ENCODE measurements at places on chromosomes 5 and 9.

- DNase-seq: peak; percentile 55
These were observed 110.7 kb downstream of the NR6A1 start for GRCh38 chr9:124660341-124660801.

DNA sequence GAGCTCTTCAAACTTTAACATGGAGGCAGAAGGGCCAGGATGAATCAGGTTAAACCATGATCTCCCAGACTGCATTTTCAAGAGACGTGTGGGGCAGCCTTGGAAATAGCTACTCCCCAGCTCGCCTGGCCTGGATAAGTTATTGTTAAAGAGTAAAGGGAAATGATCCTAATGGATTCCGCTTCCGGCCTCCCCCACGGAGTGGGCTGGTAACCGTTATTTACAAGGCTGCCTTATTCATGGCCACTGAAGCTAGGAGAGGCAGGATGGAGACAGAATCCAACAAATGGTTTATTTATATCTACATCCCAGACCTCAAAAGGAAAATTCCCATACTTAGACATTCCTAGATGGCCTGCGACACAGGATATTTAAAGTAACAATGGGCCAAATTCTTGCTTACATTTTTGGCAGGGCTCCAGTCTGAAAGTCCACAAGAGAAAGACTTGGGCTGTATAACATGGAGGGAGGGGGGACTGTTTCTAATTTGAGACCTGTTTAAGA lies 27.9 kb downstream of the SPRY4 start:
- DNase-seq: no peak

DNA sequence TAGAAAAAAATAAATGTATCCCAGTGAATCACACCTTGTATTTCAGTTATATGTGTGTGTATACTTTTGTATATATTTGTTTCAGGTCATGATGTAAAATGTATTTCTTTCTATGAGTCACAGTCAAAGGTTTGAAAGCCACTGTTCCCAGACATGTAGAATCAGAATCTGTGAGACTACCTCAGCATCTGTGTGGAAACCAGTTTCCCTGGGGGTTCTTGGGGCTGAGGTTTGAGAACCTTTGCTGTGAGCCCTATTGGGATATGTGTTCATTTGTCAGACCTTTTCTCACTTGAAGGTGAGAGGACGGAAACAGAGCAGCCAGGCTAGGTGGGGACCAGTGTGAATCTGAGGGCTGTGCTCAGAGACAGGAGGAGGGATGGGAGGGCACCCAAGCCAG lies 78.7 kb upstream of the SAP30L start:
- no peak for DNase-seq

- no peak for DNase-seq
These were observed 38.3 kb upstream of the TNFSF8 start for GRCh38 chr9:114968671-114969070.

- DNase-seq: no peak
These were observed 94.4 kb downstream of the TMEM215 start for GRCh38 chr9:32877639-32878217.

- no peak for DNase-seq
These were observed 101.4 kb downstream of the GALNT10 start for GRCh38 chr5:154291917-154292316.

DNA sequence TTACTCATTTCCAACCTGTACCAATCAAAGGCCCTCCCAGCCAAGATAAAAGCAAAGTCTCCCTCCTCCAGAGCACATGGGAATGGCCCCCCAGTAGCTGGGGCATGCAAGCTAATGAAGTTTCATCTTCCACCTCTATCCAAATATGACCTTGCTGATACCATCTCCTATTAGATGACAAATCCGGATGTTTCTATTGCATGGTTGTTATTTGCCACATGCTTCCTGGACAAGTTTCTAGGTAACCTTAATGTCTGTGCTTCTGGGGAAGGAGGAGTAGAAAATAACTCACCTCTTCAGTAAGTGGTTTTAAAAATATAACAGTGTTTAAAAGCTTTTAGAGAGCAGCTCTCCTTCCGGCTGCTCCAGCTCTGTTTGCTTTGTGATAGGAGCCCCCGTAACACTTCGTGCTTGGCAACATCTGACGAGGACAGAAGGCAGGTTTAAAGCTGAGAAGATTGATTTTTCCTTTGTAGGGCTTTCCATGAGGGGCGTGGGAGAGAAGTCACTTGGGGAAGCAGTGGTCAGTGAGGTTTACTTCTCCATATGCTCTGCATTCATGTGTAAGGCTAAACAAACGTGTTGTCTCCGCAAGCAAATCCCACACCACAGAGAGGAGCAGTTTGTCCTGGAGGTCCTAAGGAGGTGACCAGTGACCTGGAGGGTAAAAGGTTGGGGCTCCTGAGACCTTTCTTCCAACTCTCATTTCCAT lies 40.3 kb upstream of the GLRX start:
- no peak for DNase-seq

DNA sequence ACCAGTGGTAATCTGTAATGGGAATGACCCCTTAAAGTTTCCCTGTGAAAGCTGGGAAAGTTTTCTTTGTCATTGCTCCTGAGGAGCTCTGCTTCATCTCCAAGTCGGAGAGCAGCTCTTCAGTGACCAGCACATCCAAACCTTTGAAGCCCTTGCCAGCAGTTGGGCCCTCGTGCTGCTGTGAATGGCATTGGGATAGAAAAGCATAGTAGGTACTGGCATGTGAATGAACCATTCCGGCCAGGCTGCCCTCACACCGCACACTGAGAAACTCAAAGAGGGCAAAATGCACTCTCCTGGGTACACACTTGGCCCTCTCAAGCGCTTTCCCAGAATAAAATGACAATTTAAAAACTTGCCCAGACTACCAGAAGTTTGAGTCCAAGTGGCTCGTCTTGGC lies 1135.0 kb upstream of the WWC1 start:
- no peak for DNase-seq

DNA sequence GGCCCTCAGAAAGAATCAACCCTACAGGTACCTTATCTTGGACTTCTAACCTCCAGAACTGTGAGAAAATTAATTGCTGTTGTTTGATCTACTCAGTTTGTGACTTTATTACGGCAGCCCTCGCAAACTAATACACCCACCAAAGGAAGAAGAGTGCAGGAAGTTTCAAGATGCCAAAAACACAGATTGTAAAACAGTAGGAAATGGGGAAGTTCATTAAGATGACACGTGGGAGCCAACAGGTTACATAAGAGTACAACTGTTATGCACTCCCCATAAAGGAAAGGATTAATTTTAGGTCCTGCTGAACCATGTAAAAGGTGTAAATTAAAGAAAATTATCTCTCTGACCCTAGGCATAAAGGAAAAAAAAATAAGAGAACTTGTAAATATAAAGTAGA lies 294.3 kb downstream of the EPB41L4A start:
- DNase-seq: no peak

- no peak for DNase-seq
These were observed 237.7 kb downstream of the MLLT3 start for GRCh38 chr9:20384642-20385041.

- no peak for DNase-seq
These were observed 78.5 kb upstream of the TBC1D2 start for GRCh38 chr9:98333703-98334582.

GRCh38 chr5:80668016-80668969 lies 13.5 kb upstream of the DHFR start:
- no peak for DNase-seq

- no peak for DNase-seq
These were observed 79.6 kb downstream of the DROSHA start for GRCh38 chr5:31452314-31452713.

- DNase-seq: no peak
These were observed 500.2 kb upstream of the CDH6 start for GRCh38 chr5:30693326-30693725.

- no peak for DNase-seq
These were observed 68.1 kb downstream of the RNF38 start for GRCh38 chr9:36332006-36332405.

DNA sequence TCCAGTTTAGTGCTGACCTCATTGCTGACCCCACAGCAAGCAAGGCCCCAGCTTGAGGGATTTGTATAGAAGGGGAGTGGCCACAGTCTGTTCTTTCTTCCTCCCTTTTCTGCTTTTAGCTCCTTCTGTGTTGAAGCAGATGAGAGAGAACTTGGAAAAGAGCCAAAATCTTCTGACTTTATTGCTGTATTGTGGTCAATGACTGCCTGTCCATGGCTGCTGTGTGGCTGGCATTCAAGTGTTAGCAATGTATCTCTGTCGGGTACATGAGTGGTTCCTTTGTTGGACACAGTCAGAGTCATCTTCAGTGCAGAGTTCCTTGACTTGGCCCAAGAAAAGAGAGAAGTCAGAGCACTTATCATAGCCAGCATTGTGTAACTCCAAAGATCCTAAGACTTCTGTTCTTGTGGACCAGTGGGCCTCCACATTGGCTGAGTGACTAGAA lies 154.1 kb downstream of the LRRC70 start:
- no peak for DNase-seq

- DNase-seq: no peak
These were observed 118.9 kb upstream of the NMUR2 start for GRCh38 chr5:152523964-152524363.

- DNase-seq: no peak
These were observed 72.8 kb downstream of the MED27 start for GRCh38 chr9:132006677-132007370.

GRCh38 chr5:533243-533954 lies 9.2 kb upstream of the SLC9A3 start:
- no peak for DNase-seq

DNA sequence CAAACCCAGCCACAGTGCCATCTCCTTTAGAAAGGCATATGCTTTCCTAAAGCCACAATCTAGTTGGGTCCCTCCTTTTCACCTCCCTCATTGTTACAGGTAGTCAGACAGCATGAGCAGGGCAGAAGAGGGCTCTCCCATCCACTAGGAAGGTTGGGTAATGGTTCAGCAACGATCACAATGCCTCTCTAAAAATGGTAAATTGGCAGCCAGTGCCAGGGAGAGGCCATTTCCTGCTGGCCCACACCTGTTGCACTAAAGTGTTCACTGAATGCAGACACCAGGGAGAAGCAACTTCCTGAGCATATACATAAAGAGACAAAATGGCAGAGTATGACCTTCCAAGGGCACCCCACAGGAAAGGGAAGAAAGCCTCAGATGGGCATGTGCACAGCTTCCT lies 31.3 kb upstream of the DAP start:
- no peak for DNase-seq

DNA sequence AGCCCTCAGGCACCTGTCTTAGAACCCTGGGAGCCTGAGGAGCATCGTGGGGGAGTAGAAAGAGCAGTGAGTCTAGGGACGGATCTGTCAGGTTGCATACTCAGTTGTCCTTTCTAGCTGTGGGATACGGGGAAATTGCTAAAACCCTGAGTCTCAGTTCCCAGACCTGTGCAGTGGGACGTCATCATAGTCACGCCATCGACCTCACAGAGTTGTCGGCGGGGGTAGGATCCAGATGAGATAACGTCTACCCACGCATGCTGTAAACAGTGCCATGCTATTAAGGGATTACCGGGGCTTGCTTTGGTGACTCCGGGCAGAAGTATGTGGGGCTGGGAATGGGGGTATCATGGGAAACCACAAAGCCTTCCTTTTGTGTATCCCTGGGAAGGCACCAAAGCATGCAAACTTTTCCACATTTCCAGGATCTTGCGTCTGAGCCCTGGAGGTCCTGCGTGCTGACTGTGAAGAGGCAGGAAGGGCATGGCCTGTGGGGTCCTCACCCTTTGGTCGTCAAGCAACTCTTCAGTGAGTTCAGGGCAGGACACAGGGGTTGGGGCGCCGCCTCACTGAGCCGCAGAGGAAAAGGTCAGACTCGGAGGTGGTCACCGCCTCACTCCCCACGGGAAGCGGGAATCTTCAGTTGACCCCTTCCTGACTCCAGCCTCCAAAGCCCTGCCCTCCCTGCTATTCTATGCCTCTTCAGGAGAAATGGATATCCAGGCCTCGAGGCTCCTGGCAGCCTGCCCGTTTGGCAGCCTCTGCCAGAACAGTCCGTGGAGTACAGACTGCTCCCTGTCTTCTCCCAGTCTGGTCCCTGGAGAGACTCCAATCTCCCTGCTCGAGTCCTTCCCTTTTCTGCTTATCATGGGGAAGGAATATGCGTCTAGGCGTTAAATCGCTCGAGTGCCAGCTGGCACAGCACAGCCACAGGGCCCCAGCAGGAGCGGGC lies 186.8 kb upstream of the KLF9 start:
- DNase-seq: no peak

DNA sequence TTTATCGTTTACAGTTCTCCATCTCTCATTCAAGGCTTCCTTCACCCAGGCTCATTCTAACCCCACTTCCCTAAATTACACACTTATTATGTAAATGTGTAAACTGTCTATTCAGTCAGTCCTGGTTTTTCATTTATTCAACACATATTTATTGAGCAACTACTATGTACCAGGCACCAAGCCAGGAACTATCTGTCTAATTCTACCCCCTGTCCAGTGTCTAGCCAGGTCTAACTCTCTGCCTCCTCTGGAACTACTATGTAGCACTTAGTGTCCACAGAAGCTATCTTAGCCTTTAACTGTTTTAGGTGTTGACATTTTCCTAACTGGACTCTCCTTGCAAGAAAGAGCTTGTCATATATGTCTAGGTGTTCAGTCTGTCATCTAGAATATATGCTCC lies 56.5 kb downstream of the PDE4D start:
- no peak for DNase-seq

DNA sequence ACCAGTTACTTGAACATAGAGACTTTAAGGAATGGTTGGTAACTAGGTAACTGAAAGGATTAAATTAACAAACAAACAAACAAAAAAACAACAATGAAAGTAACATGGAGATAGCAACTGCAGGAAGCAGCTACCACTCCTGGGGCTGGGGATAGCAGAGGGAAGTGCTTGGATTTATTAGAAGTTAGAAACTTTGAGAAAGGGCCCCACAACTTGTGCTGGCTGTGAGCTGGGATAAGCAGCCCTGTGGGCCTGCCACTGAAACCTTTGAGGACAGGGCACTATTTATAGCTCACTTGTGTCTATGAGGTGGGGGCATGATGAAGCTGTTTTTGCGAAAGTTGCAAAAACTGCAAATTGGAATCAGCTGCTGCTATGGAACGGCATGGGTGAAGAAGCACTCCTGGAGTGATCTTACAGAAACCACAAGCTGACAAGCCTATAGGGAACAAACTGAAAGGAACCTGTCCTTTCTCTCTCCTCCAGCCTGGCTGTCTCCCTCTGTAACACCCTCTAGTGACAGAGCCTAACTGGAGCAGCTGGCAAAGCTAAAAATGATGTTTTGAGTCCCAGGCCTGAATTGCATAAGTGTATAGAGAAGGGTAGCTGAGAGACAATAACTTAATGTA lies 91.4 kb upstream of the RANBP6 start:
- DNase-seq: no peak

Data from neural crest cell (in vitro differentiated cells).